ENCODE measurements at places on chromosomes 4 and X.

GRCh38 chr4:52665592-52665991 lies 6.5 kb upstream of the USP46 start:
- DNase-seq: no peak

- no peak for DNase-seq
Observed at GRCh38 chr4:149706942-149707341, 108.7 kb downstream of the IQCM start.

DNA sequence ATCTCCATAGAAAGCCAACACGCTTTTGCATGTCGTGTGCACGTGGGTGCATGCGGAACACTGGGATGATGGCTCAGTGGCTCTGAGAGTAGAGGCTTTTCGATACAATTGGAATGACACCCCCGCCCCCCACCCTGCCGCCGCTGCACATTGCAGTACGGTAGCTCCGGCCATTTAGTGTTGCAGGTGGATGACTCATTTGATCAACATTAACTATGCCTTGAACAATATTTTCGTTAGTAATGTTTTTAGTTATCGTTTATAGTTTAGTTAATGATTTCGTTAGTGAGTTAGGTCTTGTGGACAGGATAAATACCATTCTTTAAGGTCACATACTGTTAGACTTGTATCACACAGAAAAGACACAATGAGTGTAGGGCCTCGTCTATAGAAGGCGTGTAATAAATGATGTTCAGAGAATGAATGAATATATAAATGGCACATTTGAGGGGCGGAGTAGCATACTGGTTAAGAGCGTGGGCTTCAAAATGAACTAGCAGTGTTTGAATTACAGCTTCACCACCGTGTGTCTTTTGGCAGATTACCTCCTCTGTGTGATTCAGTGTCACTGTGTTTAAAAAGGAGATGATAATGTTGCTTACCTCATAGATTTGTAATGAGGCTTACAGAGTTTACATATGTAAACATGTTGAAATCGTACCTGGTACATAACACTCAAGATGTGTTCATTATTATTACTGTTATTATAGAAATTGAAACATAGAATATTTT lies 67.2 kb upstream of the TENM3 start:
- no peak for DNase-seq

DNA sequence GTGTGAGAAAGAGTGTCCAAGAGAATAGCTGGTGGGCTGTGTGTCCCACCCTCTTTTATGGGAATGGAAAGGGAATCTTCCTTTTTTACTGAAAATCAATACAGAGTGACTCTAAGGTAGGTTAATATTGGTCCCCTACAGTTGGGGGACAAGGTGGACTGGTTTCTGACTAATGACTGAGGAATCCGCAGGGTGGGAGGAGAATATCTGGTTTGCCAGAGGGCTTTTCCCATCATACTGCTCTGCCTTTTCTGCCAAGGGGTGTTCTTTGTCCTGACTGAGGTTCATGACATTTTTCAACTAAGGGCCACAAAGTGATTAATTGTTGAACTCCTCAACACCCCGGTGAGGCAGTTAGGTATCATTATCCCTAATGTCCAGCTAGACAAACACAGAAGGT lies 261.6 kb downstream of the SPATA18 start:
- DNase-seq: no peak

- no peak for DNase-seq
Observed at GRCh38 chr4:113383111-113383785, 333.8 kb downstream of the ANK2 start.

DNA sequence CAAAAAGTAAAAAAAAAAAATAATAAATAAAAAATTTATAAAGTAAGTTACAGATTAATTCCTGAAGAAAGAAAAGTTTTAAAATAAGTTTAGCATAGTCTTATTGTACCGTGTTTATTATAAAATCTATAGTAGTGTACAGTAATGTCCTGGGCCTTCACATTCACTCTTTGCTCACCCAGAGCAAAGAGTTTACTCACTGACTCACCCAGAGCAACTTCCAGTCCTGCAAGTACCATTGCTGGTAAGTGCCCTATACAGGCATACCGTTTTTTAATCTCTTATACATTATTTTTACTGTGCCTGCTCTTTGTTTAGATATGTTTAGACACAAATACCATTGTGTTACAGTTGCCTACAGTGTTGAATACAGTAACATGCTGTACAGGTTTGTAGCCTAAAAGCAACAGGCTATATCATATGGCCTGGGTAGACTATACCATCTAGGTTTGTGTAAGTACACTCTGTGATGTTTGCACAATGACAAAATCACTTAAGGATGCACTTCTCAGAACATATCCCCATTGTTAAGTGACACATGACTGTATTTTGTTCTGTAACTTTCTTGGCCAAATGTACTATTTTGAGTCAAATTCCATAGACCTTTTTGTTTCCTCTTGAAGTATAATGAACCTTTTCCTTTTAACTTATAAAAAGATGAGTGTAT lies 199.0 kb upstream of the NUDT6 start:
- DNase-seq: no peak

- no peak for DNase-seq
Observed at GRCh38 chr4:30912098-30912714, 192.0 kb downstream of the PCDH7 start.

DNA sequence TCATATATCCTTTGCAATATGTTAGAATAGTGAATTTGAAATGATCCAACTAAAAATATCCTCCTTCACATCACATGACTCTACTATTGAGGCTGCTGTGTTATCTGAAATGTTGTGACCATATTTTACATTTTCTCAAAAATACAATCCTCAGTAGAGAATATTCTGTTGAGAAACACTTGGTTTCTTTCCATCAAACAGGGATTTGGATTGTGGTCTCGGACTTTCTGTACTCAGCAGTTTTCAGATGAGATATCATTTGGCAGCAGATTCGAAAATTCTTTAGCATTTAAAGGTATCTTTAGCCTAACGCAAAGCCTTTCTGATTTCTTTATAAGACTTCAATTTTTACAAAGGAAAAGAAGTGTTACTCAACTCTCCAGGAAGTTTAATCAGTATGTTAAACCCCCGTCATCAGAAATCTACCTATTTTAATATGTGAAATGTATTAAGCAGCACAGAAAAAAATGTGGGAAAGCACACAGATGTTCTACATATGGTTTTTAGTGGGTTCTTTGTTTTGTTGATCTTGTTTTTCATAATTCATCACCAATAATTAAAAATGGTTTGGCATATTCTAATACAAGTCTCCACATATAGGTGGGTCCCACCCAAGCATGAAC lies 55.4 kb upstream of the ANXA3 start:
- no peak for DNase-seq

DNA sequence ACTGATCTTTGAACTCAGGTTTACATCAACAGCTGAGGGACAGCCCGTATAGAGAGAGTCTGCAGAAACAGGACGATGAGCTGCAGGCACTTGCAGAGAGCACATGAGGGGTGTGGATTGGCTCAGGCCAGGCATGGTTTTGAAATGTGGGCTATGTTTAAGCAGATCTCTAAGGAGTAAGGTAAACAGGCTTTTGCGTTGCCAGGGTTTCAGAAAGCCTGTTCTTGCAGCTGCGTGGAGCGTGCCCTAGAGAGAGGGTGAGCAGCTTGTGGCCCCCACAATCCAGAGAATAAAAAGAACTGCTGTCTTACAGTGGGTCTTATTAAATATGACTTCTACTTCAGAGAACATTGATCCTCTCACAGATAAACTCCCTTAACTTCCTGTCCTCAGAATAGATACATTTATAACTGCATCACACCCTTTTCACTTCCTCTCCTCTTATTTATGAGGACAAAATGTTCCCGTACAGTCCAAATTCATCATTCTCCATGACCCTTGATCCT lies 64.1 kb downstream of the TMA16 start:
- DNase-seq: no peak

- peak; percentile 40 for DNase-seq
Observed at GRCh38 chr4:153232768-153233167, 28.5 kb downstream of the TRIM2 start.

GRCh38 chr4:56139241-56139827 lies 190.6 kb downstream of the CEP135 start:
- DNase-seq: no peak

- DNase-seq: no peak
Observed at GRCh38 chr4:83832110-83832825, 296.4 kb downstream of the GPAT3 start.

DNA sequence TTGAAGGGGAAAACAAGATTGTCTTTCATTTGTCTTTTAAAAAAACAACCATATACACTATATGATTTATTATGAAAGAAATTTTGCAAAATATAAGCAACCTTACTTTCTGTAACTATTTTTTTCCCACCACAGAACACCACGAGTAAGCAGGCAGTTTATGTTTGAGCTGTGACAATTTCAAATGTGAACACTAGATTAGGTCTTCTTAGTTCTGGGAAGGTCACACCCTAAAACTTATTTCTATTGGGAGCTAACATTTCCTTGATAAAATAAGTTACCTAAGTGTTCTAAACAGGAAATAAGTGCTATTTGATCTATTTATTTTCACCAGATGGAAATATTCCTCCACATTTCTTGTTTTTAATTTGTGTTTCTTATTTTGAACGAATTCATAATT lies 50.6 kb downstream of the PCDH7 start:
- DNase-seq: no peak

DNA sequence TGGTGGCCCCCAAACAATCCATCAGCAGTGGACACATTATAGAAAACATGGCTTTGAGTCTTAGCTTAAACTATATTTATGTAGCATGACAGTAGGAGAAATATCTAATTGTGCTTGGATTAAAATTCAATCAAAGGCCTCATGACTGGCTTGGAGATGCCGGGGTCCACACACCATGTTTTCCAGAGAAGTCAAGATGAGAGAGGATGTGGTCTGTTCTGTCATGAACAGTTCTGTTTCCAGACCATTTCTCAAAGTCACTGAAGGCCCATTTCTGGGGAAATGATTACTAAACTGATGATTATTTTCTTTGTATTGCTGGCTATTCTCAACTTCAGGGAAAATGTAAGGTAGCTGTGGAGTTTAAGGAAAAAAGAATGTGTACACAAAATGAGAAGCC lies 76.3 kb downstream of the C4orf51 start:
- no peak for DNase-seq

GRCh38 chrX:134294548-134294947 lies 57.6 kb downstream of the CCDC160 start:
- DNase-seq: no peak

GRCh38 chrX:149433451-149433850 lies 71.7 kb downstream of the IDS start:
- DNase-seq: no peak

- DNase-seq: no peak
Observed at GRCh38 chr4:81211956-81212355, 3.1 kb downstream of the PRKG2 start.

- no peak for DNase-seq
Observed at GRCh38 chr4:62130230-62130629, 930.1 kb downstream of the ADGRL3 start.

- DNase-seq: no peak
Observed at GRCh38 chr4:25667931-25668557, 12.4 kb downstream of the SLC34A2 start.

DNA sequence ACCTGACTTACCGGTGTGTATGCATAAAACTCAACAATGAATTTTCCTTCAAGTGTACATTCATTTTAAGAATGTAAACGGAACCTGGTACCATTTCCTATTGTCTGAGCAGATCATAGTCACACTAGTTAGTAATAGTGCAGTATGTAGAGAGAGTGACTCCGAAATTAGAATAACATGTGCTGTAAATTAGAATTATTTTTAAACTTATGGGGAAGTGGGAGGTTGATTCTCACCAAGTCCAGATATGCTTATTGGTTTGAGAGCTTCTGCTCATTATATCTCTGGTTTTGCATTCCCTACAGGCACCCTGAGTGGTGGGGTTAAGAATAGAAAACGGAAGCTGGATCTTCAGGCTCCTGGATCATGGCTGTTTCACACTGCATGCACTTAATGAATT lies 39.6 kb downstream of the KLF3 start:
- no peak for DNase-seq

GRCh38 chr4:67624939-67625338 lies 66.4 kb downstream of the STAP1 start:
- DNase-seq: no peak

DNA sequence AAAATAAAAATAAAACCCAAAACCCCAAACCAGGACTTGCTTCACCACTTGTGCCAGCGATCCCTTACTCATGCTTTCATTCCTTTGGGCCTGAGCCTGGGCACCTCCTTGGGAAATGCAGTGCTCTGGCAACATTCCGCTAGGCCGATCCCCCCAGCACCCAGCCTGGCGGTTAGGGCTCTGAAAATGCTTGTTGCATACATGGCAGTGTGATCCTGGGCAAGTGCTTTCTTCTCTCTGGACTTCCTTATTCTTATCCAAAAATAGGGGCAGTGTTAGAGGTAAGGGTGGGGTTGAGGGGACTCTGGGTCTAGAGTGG lies 4.6 kb downstream of the ZNF185 start:
- DNase-seq: no peak

DNA sequence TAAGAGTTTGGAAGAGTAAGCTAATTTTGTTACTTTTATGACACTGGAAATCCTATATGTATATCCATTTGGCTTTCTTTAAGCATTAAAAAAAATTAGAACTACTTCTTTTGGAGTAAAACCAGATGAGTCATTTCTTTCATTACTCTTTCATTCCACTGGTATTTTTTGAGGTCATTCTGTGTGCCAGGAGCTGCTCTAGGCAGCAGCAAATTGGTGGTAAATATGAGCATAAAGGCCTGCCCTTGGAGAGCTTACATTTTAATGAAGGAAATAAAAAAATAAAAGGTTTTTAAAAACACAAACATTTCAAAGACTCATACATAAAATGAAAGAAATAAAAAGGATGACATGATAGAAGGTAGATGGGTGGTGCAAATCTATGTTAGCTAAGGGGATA lies 37.4 kb downstream of the MID1 start:
- DNase-seq: no peak

DNA sequence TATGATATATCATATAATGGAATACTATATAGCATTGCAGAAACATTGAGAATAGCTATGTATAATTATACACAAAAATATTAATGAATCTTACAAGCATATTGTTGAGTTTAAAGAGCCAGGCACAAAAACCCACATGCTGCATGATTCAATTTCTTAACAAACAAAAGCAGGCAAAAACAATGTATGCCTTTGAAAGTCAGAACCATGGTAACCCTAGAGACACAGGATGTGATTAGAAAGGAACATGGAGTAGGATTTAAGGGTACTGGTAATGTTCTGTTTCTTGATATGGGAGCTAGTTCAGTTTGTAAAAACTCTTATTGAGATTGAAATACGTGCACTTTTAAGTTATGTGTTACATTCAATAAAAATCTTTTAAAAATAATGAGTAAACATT lies 21.5 kb downstream of the CXCL8 start:
- no peak for DNase-seq

All from HuH-7.5 (cell line).